ENCODE measurements at places on chromosomes 7 and 10.
A peak's percentile ranks its signal among the peaks of the same experiment; 100 is the strongest.

DNA sequence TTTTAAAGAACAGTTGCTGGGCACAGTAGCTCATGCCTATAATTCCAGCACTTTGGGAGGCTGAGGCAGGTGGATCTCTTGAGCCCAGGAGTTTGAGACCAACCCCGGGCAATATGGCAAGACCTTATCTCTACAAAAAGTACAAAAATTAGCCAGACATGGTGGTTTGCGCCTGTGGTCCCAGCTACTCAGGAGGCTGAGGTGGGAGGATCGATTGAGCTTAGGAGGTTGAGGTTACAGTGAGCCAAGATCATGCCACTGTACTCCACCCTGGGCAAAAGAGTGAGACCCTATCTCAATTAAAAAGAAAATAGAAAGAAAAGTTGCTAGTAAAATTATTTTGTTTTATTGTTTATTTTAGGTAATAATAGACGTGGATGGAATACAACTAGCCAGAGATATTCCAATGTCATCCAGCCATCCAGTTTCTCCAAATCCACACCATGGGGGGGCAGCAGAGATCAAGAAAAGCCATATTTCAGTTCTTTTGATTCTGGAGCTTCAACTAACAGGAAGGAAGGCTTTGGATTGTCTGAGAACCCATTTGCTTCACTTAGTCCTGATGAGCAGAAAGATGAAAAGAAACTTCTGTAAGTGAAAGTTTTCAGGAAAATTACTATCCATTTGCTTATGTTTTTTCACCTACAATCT, 3.0 kb downstream of the NUP42 start:
- no peak for DNase-seq

GRCh38 chr7:53151496-53151895, 116.1 kb downstream of the POM121L12 start:
- DNase-seq: no peak

GRCh38 chr10:17454161-17455014, at the start of gene ST8SIA6:
TSS of gene ST8SIA6 (minus strand) at chr10:17454595. CDS start at chr10:17454255, 340 bp downstream.
- DNase-seq: peak; percentile 49

DNA sequence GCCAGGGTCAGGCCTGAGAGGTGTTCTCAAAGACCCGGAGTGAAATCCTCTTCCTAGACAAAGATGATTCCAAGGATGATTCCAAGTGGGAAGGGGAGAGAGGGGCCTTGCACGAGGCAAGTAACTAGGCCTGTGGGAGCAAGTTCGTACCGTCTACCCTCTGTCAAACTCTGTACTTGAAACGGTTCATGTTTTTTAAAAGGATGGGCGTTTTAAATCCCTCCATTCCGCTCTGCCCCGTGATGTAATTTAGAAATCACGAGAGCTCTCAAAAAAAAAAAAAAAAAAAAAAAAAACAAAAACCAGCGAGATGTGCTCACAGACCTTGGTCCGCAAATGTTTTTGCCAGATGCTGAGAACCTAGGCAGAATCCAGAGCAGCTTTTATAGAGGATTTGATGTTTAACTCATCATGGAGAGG, 114.7 kb upstream of the CARD11 start:
- DNase-seq: no peak
